ENCODE measurements at places on chromosomes 6 and 20. TPM values are rescaled to one million over a fixed set of nuclear protein-coding genes. Genes with fewer than 3 reads are reported as not detected.

GRCh38 chr6:70667256-70667710, 400 bp upstream of the SMAP1 start:
- no peaks in the 10 kb centered on the region for H3K36me3 ChIP-seq
- no peak overlapping the region for H3K27ac ChIP-seq
- H3K4me3 ChIP-seq = peak overlapping the region; percentile 80
- DNase-seq = no peak
- H3K27me3 ChIP-seq = no peaks in the 10 kb centered on the region

DNA sequence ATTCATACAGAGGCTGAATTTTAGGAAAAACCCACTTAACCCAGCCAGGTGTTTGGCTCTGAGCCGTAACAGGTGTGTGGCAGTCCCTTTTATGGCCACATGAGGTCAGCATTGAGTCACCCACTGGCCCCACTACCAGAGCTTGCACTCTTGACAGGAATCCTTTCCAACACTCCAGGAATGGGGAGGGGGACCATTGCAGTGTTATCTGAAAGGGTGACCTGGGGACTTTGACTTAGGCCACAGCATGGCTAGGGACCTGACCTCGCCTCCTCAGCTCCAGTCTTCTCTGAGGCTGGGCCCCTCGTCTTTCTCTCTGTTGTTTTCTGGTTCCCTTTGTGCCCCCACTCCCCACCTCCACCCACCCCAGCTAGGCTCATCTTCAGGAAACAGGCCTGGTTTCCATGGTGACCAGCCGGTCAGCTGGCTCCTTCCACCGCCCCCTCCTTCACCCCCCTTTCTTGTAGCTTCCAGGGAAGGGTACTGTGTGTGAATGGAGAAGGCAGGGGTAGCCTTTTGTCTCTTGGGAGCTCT, 2.1 kb upstream of the TMEM151B start:
- no peaks in the 10 kb centered on the region for H3K36me3 ChIP-seq
- H3K4me1 ChIP-seq = peaks cover 12% of the 10 kb centered on the region
- DNase-seq = peak; percentile 86
- H3K4me3 ChIP-seq = peak overlapping the region; percentile 84
- peaks cover 7% of the 10 kb centered on the region for H3K27me3 ChIP-seq

- H3K36me3 ChIP-seq = peaks cover 2% of the 10 kb centered on the region
- no peaks in the 10 kb centered on the region for H3K27me3 ChIP-seq
- DNase-seq = no peak
- H3K4me1 ChIP-seq = no peaks in the 10 kb centered on the region
Observed at GRCh38 chr6:132504757-132505156, 8.2 kb downstream of the STX7 start.

DNA sequence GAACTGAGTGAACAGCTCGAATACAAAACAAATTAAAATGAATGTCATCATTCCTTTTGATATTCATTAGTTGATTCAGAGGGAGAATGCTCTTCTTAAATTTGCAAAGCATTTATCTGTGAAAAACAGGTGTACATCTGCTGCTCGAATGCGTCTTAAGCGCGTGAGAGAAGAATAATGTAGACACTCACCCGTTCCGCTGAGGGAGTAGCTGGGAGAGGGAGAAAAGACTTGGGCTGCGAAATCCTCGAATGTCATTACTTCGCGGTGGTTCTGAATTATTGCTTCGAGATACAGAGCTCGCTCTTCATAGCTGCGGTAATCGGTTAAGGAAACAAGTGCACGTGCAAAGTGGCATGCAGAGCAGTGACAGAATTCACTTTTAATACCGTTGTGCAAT, 43.9 kb downstream of the INSM1 start:
- H3K4me1 ChIP-seq = peaks cover 3% of the 10 kb centered on the region
- H3K27me3 ChIP-seq = no peaks in the 10 kb centered on the region
- peak overlapping the region; percentile 12 for H3K4me3 ChIP-seq

GRCh38 chr6:109381061-109381746, 1.1 kb downstream of the CD164 start:
- no peaks in the 10 kb centered on the region for H3K4me1 ChIP-seq
- H3K36me3 ChIP-seq = peaks cover 14% of the 10 kb centered on the region
- H3K27me3 ChIP-seq = no peaks in the 10 kb centered on the region
- peak overlapping the region; percentile 85 for H3K4me3 ChIP-seq

DNA sequence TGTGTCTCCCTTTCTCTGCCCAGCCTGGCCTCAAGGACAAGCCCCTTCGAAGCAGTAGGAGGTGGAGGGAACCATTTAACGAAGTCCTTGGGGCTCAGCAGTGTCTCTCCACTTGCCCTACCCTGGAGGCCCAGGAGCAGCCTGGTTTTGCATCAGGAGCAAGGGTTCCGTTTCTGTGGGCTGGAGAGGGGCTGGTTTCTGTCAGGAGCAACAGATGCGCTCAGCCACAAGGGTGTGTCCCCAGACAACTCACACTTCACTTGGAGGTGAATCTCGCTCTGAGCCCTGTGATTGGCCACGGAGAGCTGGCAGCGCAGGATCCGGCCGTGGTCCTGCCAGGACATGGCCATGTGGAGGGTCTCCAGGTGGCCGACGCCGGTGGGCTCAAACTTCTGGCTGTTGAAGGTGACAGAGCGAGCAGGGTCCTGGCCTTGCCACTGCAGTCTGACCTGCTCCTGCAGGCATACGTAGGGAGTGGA, 6.9 kb downstream of the SIGLEC1 start:
- no peak overlapping the region for H3K27ac ChIP-seq
- DNase-seq = peak; percentile 23
- H3K27me3 ChIP-seq = no peaks in the 10 kb centered on the region
- H3K36me3 ChIP-seq = no peaks in the 10 kb centered on the region
- no peaks in the 10 kb centered on the region for H3K4me1 ChIP-seq

GRCh38 chr6:132011582-132011981, 60.4 kb upstream of the CCN2 start:
- no peaks in the 10 kb centered on the region for H3K4me1 ChIP-seq
- no peak overlapping the region for H3K27ac ChIP-seq
- no peak overlapping the region for H3K4me3 ChIP-seq
- no peaks in the 10 kb centered on the region for H3K27me3 ChIP-seq

- H3K4me3 ChIP-seq = no peak overlapping the region
- DNase-seq = no peak
- H3K36me3 ChIP-seq = peaks cover 2% of the 10 kb centered on the region
- no peak overlapping the region for H3K27ac ChIP-seq
- H3K27me3 ChIP-seq = no peaks in the 10 kb centered on the region
- H3K4me1 ChIP-seq = no peaks in the 10 kb centered on the region
Observed at GRCh38 chr6:6582131-6582530, 6.4 kb upstream of the LY86 start.

GRCh38 chr20:50041246-50041873, 58.6 kb downstream of the SNAI1 start:
- DNase-seq = no peak
- no peaks in the 10 kb centered on the region for H3K36me3 ChIP-seq
- H3K27ac ChIP-seq = no peak overlapping the region
- no peaks in the 10 kb centered on the region for H3K4me1 ChIP-seq
- H3K4me3 ChIP-seq = no peak overlapping the region

GRCh38 chr6:36666287-36666686, 12.2 kb upstream of the CDKN1A start:
- no peaks in the 10 kb centered on the region for H3K36me3 ChIP-seq
- DNase-seq = no peak
- H3K4me1 ChIP-seq = peaks cover 7% of the 10 kb centered on the region

DNA sequence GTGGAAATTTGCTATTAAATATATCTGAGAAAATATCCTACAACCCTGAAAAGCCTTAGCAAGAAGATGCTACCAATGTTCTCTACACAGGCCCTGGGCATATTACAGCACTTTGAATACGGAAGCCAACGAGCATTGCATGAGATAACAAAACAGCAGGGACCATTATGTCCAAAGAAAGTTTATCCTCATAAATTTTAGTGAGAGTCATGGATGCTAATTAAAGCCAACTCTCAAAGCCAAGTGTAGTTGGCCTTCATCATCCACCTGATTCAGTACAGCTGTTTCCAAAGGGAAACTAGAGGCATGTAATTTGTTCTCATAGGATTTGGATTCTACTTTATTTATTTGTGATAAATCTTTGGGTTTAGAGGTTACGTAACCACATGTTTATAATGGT, 564.8 kb downstream of the RFPL4B start:
- H3K27ac ChIP-seq = no peak overlapping the region
- DNase-seq = no peak
- H3K4me3 ChIP-seq = no peak overlapping the region
- H3K4me1 ChIP-seq = no peaks in the 10 kb centered on the region
- H3K27me3 ChIP-seq = no peaks in the 10 kb centered on the region

GRCh38 chr20:39623584-39624234, 661.6 kb downstream of the DHX35 start:
- DNase-seq = no peak
- no peak overlapping the region for H3K4me3 ChIP-seq
- H3K4me1 ChIP-seq = no peaks in the 10 kb centered on the region
- H3K36me3 ChIP-seq = no peaks in the 10 kb centered on the region

DNA sequence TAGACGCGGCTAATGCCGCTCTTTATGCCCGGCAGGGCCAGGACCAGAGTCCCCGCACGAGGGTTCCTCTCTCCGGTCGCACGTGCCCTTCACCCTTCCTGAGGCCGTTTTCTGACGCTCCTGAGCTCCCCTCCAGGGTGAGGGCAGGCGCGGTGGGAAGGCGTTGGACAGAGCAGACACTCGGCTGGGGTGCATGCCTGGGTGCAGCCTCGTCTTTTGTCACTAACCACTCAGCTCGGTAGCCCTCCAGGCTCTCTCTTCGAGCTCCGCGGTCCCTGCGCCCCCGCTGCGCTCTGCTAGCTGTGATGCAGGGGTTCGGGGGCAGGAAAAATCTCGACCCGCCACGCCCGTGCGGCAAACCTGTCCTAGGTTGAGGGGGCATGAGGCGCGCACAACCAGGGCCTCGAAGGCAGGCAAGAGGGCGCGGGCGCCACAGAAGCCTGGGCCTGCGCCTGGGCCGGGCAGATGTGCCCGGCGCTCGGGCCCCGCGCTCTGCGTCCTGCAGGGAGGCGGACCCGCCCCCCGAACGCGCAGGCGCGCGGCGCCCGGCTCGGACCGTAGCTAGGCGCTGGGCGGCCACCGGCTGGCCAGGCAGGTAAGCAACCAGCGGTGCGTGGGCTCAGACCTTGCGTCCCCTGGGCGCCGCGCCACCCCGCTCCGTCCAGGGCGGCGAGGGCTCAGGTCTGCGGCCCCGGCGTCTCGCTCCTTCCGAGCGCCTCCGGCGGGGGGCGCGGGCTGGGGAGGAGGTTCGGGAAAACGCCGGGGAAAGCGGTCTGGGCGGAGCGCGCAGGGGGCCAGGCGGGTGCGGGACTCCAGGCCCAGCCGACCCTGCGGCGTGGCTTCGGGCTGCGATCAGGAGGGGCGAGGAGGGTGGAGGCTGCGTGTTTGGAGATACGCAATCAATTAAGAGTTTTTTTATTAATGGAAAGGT, at the start of gene L3MBTL1:
Gene L3MBTL1 (plus strand): TSS at position 548 of the 931 bp plus-strand sequence. CDS start 5,807 bp downstream, outside the sequence.
- no peaks in the 10 kb centered on the region for H3K36me3 ChIP-seq
- peak within 1 kb of the TSS; percentile 70 for H3K4me3 ChIP-seq
- no peaks in the 10 kb centered on the region for H3K4me1 ChIP-seq
- H3K27me3 ChIP-seq = peaks cover 7% of the 10 kb centered on the region

DNA sequence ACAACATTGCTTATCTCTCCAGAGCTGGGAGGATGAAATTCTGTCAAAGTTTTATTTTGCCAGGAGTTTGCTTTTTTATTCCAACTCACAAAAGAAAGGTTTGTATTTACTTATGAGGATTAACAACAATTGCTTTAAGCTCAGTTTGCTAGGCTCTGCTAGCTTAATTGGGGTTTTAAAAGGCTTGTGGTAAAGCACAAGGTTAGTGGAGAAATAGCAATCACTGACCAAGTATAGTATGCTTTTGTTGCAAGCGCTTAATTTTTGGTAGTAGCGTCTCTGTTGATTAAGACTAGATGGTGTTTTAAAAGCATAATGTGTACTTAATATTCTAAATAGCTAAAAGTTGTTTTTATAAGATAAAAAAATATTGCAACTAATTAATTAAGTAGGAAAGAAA, 45.7 kb downstream of the TINAG start:
- H3K27me3 ChIP-seq = no peaks in the 10 kb centered on the region
- no peak for DNase-seq
- no peaks in the 10 kb centered on the region for H3K4me1 ChIP-seq
- H3K36me3 ChIP-seq = no peaks in the 10 kb centered on the region
- H3K27ac ChIP-seq = no peak overlapping the region

DNA sequence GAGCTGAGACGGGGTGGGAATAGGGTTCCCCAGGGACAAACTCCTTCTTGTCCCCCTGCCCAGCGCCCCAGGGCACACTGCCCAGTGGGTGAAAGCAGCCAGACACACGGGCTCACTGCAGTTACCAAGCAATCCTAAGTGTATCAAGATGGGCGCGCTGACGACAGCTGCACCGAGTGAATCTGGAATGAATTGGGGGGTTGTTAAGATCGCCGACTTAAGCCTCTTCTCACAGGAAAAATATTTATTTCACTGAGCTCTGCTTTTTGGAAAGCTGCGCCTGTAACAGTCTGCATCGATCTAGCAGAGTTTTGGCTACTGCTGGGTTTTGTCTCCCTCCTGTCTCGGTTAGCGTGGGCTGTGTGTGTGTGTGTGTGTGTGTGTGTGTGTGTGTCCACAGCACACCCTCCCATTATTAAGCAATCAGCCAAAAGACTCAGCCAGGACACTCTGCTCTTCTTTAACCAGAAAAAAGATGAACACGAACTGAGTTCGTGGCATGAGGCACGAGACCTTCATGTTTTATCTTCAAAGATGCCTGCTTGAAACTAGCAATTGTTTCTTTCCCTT, 35.9 kb downstream of the RIPOR3 start:
- H3K27me3 ChIP-seq = no peaks in the 10 kb centered on the region
- H3K36me3 ChIP-seq = peaks cover 5% of the 10 kb centered on the region
- H3K4me1 ChIP-seq = no peaks in the 10 kb centered on the region
- DNase-seq = no peak

GRCh38 chr6:87690441-87690840, 11.6 kb downstream of the AKIRIN2 start:
- no peaks in the 10 kb centered on the region for H3K27me3 ChIP-seq
- peaks cover 4% of the 10 kb centered on the region for H3K36me3 ChIP-seq
- no peak overlapping the region for H3K27ac ChIP-seq

The ARMC12 gene
- total RNA-seq = 1.5 TPM

The TMC2 gene
- total RNA-seq = not detected

The CST7 gene
- total RNA-seq = not detected

The PREX1 gene
- total RNA-seq = 5.4 TPM

The MTFR2 gene
- 11.8 TPM for total RNA-seq

The OR2J1 gene
- not detected for total RNA-seq

The ABHD16B gene
- not detected for total RNA-seq

The TFAP2D gene
- not detected for total RNA-seq
